ENCODE measurements at places on chromosomes 13 and 19. TPM values are rescaled to one million over a fixed set of nuclear protein-coding genes. Genes with fewer than 3 reads are reported as not detected.

ZNF578 gene
- 2.9 TPM for total RNA-seq

SIGLEC8 gene
- not detected for total RNA-seq

CACNG7 gene
- total RNA-seq, result not detected

CEACAM6 gene
- 0.19 TPM for total RNA-seq

GRCh38 chr13:78239714-78240113, 321.1 kb upstream of the EDNRB start:
- no peak for DNase-seq

- DNase-seq, result no peak
Measured at GRCh38 chr13:46617229-46617721, 64.3 kb downstream of the LRCH1 start.

- DNase-seq, result no peak
Measured at GRCh38 chr13:98385606-98386005, 191.3 kb downstream of the STK24 start.

DNA sequence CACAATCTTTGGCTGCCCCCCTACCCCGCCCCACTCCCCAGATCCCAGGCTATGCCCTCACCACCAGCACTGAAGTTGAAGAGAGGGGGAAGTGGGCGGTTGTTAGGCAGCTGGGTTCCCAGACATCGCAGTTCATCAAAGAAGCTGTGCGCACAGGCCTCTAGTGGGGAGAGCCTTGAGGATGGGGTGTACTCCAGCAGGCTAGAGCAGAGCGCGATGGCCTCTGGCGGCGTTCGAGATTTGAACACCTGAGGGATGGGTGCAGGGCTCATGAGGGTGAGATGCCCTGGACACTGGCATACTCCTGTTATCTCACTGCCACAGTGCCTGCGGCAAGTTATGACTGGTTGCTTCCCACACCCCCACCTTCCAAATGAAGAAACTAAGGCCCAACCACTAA, 10.0 kb downstream of the GSK3A start:
- no peak for DNase-seq

DNA sequence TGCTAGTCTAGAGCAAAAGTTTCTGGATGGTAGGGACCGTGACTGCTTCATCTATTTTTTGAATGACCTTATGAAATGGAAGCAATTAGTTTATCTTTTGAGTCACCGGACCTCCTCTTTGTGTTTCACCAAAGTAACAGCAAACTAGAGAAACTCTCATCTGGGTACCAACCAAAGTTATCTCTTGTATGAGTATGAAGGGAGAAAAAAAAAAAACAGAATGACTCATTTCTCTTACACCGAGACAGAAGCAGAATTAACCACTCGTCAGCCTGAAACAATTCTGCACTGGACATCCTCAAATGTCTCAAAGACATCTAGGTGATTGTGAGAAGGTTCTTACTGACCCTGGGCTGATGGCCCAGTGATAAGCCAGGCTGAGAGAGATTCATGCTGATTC, 18.3 kb downstream of the ZNF100 start:
- DNase-seq, result no peak

- DNase-seq, result no peak
Measured at GRCh38 chr13:75489502-75490263, 7.7 kb upstream of the TBC1D4 start.

DNA sequence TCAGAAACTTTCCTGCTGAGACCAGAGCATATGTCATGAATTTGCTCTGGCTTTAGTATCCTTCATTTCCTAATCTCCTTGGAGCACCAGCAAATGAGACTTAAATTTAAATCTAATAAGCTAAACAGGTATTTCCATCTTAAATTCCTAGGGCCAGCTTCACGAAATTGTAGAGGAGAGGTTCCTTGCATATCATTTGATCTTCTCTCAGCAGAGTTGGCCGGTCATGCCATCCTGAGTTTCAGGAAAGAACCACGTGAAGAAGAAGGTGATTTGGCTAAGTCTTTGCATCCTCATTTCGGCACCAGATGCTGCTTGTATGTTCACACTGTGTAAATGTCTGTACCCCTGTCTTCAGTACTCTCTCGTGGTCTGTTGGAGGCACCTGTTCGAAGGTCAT, 370.4 kb upstream of the NBEA start:
- no peak for DNase-seq

DNA sequence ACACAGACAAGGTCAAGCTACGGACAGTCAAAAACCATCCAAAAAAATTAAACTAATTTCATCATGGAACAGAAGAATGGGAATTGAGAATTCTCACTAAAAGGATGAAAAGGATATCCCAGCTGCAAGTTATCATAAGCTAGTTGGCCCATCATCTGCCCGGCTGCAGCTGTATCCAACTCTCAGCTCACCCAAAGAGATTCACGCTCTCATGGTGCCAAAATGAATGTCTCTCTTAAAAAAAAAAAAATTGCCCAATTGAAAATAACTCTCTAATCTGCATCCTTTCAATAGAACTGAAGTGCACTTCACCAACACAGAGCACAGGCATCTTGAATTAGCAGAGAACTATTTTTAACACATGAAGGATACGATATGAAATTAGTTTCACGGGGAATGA, 20.0 kb downstream of the ENOX1 start:
- DNase-seq, result no peak

Data from omental fat pad (tissue), 4 donors.